Upper lobe of left lung (tissue), 6 donors: ENCODE measurements at places on chromosomes 3 and 15.

- DNase-seq: no peak
- H3K27ac ChIP-seq: peak overlapping the region; percentile 84
- H3K4me3 ChIP-seq: no peak overlapping the region
- H3K4me1 ChIP-seq: peaks cover 70% of the 10 kb centered on the region
- no peaks in the 10 kb centered on the region for H3K27me3 ChIP-seq
These were observed 57.5 kb downstream of the CACNA2D2 start for GRCh38 chr3:50445919-50446318.

- H3K4me3 ChIP-seq: no peak overlapping the region
- H3K4me1 ChIP-seq: peaks cover 6% of the 10 kb centered on the region
- no peak for DNase-seq
- no peaks in the 10 kb centered on the region for H3K27me3 ChIP-seq
- no peak overlapping the region for H3K27ac ChIP-seq
These were observed 198.9 kb upstream of the CTDSPL start for GRCh38 chr3:37662785-37663184.

DNA sequence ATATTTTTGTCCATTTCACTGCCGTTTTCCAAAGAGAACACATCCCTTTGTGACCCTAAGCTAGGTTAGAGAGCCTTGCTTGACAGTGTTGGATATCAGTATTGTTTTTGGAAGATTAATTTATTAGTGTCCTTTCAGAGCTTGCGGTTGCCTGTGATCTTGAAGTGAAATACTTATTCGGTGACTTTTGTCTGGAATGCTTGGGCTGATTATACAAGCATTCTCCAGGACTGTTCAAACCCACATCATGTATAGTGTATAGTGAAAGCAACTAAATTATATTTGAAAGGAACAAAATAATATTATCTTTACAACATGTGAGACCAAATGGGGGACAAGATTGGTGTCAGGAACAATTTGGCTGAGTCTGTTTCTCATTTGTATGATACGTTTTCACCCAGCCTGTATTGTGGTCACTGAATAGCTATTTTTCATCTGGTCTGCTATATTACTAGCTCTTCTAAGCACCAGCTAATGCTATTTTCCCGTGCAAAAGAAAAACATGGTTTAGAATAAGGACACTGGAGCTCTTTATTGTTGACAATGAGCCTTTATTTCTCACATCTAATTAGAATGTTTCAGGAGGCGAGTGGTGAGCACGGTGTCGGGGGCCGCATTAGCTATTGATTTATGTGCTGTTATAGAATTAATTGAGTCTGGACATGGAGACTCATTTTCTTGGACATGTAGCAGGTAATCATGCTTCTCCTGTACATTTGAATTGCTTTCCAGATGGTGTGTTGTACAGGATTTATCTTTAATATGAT, 158.1 kb downstream of the APBA2 start:
- no peaks in the 10 kb centered on the region for H3K27me3 ChIP-seq
- H3K4me1 ChIP-seq: no peaks in the 10 kb centered on the region
- no peak for DNase-seq
- no peak overlapping the region for H3K27ac ChIP-seq
- no peak overlapping the region for H3K4me3 ChIP-seq

DNA sequence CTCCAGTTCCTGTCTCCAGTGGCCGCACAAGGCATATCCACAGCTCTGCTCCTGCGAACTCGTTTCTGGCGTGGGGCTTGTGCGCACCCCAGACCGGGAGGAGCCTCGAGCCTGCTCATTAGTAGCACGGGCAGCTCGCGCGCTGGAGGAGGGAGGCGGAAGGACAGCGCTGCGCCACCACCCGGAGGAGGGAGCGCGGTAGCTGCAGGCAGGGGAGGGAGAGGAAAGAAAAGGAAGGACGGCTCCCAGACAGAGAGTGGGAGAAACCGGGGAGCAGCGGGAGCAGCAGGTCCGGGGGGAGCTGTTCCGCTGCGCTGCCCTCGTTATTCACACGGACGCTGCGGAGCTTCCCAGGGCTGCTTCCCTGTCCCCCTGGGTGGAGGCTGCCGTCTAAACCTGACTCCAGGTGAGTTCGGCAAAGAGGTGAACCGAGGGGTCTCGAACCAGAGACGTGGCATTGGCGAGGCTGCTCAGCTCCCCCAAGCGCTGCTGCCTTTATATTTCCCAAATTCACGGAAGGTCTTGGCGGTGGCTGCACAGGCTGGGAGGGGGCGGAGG, 121.3 kb upstream of the ZNF717 start:
- H3K36me3 ChIP-seq: no peaks in the 10 kb centered on the region
- H3K27ac ChIP-seq: no peak overlapping the region
- H3K4me3 ChIP-seq: peak overlapping the region; percentile 41
- no peaks in the 10 kb centered on the region for H3K27me3 ChIP-seq
- DNase-seq: no peak
- peaks cover 5% of the 10 kb centered on the region for H3K4me1 ChIP-seq

DNA sequence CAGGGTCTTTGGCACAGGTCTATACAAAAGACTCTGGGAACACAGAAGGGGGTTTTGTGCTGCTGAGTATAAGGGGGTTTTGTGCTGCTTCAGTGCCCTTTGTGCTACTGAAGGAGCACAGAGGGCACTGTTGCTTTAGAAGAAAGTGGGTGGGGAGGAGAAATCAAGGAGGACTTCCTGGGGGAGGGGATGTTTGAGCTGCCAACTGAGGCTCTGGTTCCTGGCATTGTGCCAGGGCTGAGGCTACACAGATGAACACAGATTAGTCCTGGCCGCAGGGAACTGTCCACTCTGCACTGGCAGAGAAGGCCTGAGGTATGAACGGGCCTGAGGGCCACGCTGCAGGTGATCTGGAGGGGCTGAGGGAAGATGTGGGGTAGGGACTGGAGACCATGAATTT, 32.2 kb upstream of the SEC13 start:
- no peaks in the 10 kb centered on the region for H3K36me3 ChIP-seq
- no peaks in the 10 kb centered on the region for H3K27me3 ChIP-seq
- peaks cover 8% of the 10 kb centered on the region for H3K4me1 ChIP-seq
- no peak overlapping the region for H3K27ac ChIP-seq
- no peak overlapping the region for H3K4me3 ChIP-seq

DNA sequence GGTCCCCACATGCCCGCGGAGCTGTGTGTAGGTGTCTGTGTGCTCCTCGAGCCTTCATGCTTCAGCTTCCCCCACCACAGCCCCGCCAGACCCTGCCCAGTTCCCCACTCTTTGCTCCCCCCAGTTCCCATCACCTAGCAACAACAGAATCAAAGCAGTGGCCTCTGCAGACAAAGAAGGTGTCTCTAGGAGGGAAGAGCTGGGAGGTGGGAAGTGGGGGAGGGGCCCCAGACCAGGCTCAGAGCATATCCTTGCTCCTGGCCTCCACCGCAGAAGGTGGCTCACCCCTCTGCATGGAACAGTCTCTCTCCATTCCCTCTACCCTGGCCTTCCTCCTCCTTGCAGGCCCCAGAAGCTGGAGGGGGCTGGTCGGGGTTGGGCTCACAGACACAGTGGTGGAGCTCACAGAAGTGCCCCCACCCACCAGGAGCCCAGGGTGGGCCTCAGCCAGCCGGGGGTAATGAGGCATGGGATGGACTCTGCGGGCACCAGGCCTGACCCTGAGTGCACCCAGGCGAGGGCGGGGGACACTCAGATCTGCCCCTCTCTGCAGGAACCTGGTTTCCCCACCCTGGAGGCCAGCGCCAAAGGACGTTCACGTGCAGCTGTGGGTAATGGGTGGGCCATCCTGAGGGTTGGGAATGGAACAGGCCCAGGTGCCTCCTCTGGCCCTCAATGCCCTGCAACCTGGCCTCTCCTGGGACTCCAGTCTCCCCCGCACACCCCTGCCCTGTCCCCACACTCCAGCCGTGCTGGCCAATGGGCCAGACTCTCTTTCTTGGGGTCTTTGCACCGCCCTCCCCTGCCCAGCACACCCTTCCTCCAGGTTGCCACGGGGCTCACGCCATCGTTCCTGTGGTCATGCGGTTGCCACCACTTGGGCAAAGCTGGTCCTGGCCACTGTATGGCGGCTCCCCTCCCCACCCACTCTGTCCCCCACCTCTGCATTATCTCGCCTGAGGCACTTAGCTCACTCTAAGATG, 53.4 kb downstream of the TPRA1 start:
- H3K27ac ChIP-seq: no peak overlapping the region
- no peak overlapping the region for H3K4me3 ChIP-seq
- peak; percentile 67 for DNase-seq
- no peaks in the 10 kb centered on the region for H3K4me1 ChIP-seq
- H3K36me3 ChIP-seq: no peaks in the 10 kb centered on the region
- H3K27me3 ChIP-seq: no peaks in the 10 kb centered on the region

- peak overlapping the region; percentile 19 for H3K4me3 ChIP-seq
- DNase-seq: peak; percentile 83
- no peaks in the 10 kb centered on the region for H3K27me3 ChIP-seq
- peaks cover 24% of the 10 kb centered on the region for H3K4me1 ChIP-seq
These were observed 3.2 kb downstream of the PTPRG start for GRCh38 chr3:61564395-61565059.

GRCh38 chr15:68431037-68431791, 749 bp downstream of the ITGA11 start:
- DNase-seq: no peak
- H3K27me3 ChIP-seq: no peaks in the 10 kb centered on the region
- H3K36me3 ChIP-seq: no peaks in the 10 kb centered on the region
- no peak overlapping the region for H3K27ac ChIP-seq
- H3K4me3 ChIP-seq: peak overlapping the region; percentile 45

GRCh38 chr3:136658946-136659682, 93.1 kb downstream of the STAG1 start:
- H3K27ac ChIP-seq: no peak overlapping the region
- H3K4me1 ChIP-seq: peaks cover 11% of the 10 kb centered on the region
- H3K4me3 ChIP-seq: no peak overlapping the region
- no peaks in the 10 kb centered on the region for H3K27me3 ChIP-seq
- DNase-seq: peak; percentile 55

GRCh38 chr15:39083213-39083612, 497.7 kb upstream of the THBS1 start:
- no peaks in the 10 kb centered on the region for H3K36me3 ChIP-seq
- no peak overlapping the region for H3K4me3 ChIP-seq
- no peaks in the 10 kb centered on the region for H3K4me1 ChIP-seq
- no peaks in the 10 kb centered on the region for H3K27me3 ChIP-seq
- no peak overlapping the region for H3K27ac ChIP-seq

DNA sequence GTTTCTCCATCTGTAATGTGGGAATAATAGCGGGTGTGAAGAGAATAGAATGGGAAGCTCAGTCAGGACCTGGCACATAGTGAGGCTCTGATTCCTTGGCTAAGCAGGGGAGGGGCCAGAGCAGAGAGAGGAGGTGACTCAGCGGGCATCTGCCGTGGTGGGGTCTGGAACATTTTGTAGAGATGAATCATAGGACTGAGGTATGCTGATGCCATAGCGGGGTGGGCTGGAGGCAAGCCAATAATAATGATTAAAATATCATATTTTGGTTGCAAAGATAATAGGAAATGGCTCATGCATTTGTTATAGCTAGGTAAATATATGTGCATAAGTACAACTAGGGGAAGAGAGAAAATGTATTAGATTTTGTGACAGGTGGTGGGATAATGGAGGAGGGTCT, 11.2 kb downstream of the TGM4 start:
- no peaks in the 10 kb centered on the region for H3K27me3 ChIP-seq
- no peaks in the 10 kb centered on the region for H3K4me1 ChIP-seq
- H3K36me3 ChIP-seq: no peaks in the 10 kb centered on the region

- peak overlapping the region; percentile 94 for H3K4me3 ChIP-seq
- peaks cover 13% of the 10 kb centered on the region for H3K4me1 ChIP-seq
- no peaks in the 10 kb centered on the region for H3K36me3 ChIP-seq
These were observed 1.6 kb upstream of the PPM1L start for GRCh38 chr3:160754371-160754854.

DNA sequence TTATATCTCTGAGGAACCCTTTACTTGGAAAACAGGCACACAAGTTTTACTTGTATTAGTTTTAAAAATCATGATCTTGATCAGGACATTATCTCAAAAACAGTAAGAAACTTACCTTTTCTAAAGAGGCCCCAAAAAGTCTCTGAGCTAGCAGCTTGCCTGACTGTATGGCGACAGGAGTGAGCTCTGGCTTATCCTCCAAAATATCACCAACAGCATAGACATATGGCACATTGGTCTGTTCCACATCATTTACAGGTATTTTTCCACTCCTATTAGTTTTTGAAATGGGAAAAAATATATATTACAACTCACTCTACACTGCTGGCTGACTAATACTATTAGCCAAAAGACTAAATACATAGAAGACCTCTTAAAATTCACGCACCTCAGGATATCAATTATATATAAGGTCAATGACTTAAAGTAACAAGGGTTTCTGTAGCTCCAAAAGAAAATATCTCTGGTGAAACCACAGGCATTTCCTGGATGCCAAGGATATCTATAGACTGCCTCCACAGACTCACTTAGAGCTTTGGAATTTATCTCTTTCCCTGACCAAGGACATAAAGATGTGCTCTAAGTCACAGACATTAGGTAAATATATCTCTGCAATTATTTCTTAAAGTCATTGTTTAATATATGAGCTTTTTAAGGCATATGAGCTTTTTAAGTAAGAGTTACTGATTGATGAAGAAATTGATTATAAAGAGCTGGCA, 33.1 kb downstream of the TXNRD3 start:
- H3K36me3 ChIP-seq: no peaks in the 10 kb centered on the region
- H3K27me3 ChIP-seq: no peaks in the 10 kb centered on the region
- no peaks in the 10 kb centered on the region for H3K4me1 ChIP-seq
- no peak for DNase-seq

GRCh38 chr15:73558529-73558928, 74.7 kb downstream of the NPTN start:
- H3K4me1 ChIP-seq: no peaks in the 10 kb centered on the region
- no peak overlapping the region for H3K27ac ChIP-seq
- no peak for DNase-seq
- peaks cover 37% of the 10 kb centered on the region for H3K36me3 ChIP-seq
- H3K4me3 ChIP-seq: no peak overlapping the region
- no peaks in the 10 kb centered on the region for H3K27me3 ChIP-seq

DNA sequence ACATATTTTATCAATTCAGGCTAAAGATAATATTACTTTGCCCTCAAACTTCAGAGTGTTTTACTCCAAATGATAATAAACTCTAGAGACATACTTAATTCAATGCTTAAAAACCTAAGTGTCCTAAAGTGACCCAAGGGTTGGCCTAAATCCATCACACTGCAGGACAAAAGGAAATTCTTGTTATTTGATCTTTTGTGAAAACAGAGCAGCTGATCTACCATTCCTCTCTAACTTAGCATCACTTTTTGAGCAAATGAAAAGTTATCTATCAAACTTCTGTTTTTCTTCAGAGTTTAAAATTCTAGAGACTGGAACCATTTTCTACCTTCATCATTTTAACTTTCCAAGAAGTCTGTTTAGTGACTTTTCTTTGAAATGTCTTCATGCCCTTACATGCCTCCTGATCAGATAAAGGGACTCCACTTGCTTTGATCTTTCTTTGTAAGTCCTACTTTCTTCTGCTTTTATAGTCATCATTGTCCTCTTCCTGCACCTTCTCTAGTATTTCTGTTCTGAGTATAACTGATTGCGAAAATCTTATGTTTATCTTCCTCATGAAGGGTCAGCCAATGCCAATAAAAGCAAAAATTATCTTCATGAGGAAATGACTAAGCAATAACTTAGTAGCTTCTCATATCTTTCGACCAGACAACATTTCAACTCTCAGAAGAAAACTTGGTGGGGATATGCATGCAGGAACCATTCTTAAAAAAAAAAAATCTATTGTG, 378.7 kb upstream of the TGFBR2 start:
- H3K36me3 ChIP-seq: no peaks in the 10 kb centered on the region
- no peaks in the 10 kb centered on the region for H3K27me3 ChIP-seq
- peaks cover 32% of the 10 kb centered on the region for H3K4me1 ChIP-seq
- DNase-seq: no peak
- peak overlapping the region; percentile 3 for H3K27ac ChIP-seq
- no peak overlapping the region for H3K4me3 ChIP-seq

- no peaks in the 10 kb centered on the region for H3K36me3 ChIP-seq
- H3K27me3 ChIP-seq: no peaks in the 10 kb centered on the region
- no peak overlapping the region for H3K27ac ChIP-seq
- H3K4me1 ChIP-seq: no peaks in the 10 kb centered on the region
These were observed 54.9 kb downstream of the SPSB4 start for GRCh38 chr3:141105828-141106628.
